Fibroblast of skin of right biceps (primary cell): ENCODE measurements at places on chromosomes 5 and 9.

DNA sequence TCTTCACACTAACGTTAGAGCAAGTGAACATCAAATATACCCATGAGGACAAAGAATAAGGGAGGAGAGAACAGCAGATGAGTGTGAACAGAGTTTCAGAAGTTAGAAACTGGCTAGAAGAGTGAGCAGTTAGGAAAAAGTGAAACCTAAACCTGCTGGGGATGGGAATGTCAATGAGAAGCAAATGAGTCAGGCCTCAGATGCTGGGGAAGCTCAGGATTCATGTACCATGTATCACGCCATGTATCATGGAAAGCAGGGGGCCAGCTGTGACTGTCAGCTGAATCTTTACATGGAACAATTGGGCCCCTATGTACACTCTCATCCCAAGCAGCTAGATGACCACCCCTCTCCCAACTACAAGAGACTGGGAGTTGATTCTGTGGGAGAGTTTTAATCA, 16.2 kb downstream of the GDF9 start:
- peak; percentile 58 for DNase-seq

DNA sequence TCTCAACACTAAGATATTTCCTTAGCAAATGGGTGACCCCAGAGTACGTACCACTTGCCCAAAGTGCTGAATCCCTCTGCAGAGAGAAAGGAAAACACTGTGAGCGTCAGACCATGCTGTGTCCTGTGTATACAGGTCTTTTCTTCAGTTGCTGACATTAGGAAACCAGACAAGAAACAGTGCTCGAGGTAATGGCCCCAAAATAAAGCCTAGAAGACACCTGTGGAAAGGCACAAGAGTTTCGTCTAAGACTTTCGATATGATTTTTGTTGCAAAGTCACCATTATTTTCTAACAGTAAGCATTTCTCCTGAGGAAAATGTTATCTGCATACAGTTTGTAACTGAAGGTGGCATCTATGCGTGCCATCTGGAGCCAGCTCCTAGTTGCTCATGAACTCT, 62.0 kb upstream of the SIMC1 start:
- DNase-seq, result no peak

- DNase-seq, result no peak
Measured at GRCh38 chr9:18909140-18910018, 123.6 kb downstream of the SAXO1 start.

GRCh38 chr5:88664645-88665044, 218.3 kb downstream of the MEF2C start:
- no peak for DNase-seq

GRCh38 chr9:127938298-127938690, 640 bp upstream of the DPM2 start:
- DNase-seq, result no peak

DNA sequence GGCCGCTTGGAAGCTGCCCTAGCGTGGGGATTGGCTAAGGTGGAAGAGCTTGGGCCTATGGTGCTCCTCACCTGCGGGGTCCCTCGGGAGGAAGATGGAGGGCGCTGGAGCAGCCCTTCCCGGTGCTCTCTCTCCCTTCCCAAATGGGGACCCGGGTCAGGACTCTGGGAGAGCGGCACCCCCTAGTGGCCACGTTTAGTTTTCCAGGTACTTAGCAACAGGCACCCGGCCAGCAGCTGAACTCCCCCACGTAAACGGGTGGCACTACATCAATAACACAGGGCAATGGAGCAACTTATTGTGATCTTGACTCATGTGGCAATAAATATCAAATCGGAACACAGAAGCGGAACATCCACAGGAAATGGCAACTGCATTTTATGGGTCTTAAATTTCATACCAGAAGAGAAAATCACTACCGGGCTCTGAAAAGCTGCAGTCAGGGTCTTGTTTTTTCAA, 316.6 kb downstream of the AGTPBP1 start:
- peak; percentile 49 for DNase-seq

DNA sequence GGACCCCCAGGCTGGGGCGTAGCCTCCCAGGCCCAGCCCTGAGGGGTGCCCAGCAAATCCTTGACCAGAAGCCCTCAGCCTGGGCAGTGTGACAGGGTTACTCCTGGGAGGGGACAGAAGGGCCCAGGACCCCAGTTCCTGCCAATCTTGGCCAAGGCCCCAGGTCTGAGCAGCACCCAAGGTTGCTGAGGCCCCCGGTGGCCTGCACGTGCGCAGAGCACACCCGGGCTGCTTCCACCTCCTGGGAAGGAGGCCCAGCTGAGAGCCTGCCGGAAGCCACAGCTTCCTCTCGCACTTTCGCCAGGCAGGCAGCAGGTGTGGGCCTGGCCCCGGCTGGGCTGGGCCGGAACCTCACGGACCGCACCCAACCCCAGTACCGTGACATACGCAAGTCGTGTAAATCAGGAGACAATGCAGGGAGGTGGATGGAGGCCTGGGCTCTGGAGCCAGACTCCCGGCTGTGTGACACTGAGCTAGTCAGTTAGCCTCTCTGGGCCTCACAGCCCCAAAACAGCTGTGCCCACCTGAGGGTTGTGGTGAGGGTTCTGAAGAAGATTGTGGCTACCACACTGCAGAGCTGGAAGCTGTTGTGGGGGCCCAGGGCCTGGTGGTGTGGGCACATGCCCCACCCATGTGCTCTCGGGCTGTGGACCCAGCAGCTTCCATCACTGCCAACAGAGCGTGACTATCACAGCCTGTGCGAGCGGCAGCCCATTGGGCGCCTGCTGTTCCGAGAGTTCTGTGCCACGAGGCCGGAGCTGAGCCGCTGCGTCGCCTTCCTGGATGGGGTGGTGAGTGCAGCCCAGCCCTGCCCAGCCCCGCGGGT, 5.1 kb downstream of the GRK6 start:
- no peak for DNase-seq

GRCh38 chr5:2840372-2840915, 89.0 kb upstream of the IRX2 start:
- no peak for DNase-seq

DNA sequence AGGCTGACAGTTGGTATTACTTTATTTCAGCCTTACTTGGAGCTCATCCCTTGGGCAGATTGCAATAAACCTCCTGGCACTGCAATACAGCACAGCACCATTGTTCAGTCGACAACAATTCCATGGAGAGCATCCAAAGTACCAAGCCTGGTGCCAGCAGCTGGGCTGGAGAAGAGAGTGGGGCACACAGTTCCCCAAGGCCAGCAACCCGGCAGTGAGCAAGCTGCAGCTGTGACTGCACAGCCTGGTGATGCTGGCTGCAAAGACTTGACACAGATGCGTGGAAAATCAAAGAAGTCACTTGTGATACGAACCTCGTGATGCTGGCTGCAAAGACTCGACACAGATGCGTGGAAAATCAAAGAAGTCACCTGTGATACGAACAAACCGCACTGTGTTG, 125.4 kb downstream of the ATPSCKMT start:
- no peak for DNase-seq

GRCh38 chr5:20615888-20616563, 628.0 kb upstream of the CDH18 start:
- DNase-seq, result no peak

GRCh38 chr9:98994172-98995058, 50.7 kb downstream of the COL15A1 start:
- peak; percentile 21 for DNase-seq
